ENCODE measurements at places on chromosomes 3 and 15.

DNA sequence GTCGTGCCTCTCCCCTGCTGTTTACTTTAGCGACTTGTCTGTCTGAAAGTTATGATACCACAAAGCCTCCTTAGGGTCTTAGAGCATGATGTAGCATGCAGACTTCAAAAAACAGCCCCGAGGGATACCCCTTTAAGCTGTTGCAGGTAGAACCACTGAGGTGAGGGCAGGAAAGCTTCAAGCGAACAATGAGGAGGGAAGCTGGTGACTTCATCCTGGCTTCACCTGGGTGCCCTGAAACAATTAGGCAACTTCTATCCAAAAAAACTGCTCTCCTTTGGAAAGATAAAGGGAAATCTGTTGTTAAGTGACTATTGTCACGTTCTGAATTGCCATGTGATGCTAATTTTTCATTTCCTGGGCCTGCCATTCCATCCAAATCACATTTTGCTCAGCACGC, 231.6 kb downstream of the SOX2 start:
- H3K27ac ChIP-seq: no peak overlapping the region
- H3K4me1 ChIP-seq: peaks cover 17% of the 10 kb centered on the region
- no peaks in the 10 kb centered on the region for H3K36me3 ChIP-seq
- H3K4me3 ChIP-seq: no peak overlapping the region
- H3K27me3 ChIP-seq: no peaks in the 10 kb centered on the region

DNA sequence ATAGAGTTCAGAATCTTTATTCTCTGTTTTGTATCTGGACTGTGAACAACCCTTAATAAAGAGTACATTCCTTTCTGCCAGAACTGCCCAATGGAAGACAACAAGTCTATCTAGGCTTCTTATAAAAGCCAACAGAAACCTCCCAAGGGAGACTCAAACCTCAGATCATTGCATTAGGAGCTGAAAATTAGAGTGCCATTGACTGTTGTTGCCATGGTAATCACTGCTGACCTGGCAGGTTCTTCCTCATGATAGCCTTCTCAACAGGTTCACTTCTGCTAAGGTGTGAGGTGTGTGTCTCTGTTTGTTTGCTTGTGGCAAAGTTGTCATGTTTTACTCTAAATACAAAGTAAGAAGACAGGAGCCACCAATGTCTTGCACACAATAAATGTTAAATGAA, 79.2 kb downstream of the TMEM108 start:
- no peak for DNase-seq
- H3K4me1 ChIP-seq: no peaks in the 10 kb centered on the region
- H3K36me3 ChIP-seq: no peaks in the 10 kb centered on the region
- no peaks in the 10 kb centered on the region for H3K27me3 ChIP-seq
- H3K27ac ChIP-seq: no peak overlapping the region
- H3K4me3 ChIP-seq: no peak overlapping the region

DNA sequence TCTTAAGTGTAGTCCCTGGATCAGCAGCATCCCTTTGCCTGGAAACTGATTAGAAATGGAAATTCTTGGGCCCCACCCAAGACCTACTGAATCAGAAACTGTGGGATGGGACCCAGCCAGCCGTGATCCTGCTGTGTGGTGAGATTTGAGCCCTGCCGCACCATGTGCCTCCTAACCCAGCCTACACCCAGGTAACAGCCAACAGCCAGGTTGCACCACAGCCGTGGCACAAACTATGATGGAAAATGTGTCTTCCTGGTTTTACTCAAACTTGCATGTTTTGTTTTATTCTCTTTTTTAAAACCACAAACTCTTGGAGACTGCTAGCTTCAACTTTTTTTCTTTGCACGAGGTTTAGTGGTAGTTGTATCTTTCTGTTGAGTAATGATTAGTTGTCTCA, 2.6 kb downstream of the LIMD1 start:
- no peaks in the 10 kb centered on the region for H3K27me3 ChIP-seq
- peaks cover 46% of the 10 kb centered on the region for H3K4me1 ChIP-seq
- no peak for DNase-seq
- H3K4me3 ChIP-seq: no peak overlapping the region

DNA sequence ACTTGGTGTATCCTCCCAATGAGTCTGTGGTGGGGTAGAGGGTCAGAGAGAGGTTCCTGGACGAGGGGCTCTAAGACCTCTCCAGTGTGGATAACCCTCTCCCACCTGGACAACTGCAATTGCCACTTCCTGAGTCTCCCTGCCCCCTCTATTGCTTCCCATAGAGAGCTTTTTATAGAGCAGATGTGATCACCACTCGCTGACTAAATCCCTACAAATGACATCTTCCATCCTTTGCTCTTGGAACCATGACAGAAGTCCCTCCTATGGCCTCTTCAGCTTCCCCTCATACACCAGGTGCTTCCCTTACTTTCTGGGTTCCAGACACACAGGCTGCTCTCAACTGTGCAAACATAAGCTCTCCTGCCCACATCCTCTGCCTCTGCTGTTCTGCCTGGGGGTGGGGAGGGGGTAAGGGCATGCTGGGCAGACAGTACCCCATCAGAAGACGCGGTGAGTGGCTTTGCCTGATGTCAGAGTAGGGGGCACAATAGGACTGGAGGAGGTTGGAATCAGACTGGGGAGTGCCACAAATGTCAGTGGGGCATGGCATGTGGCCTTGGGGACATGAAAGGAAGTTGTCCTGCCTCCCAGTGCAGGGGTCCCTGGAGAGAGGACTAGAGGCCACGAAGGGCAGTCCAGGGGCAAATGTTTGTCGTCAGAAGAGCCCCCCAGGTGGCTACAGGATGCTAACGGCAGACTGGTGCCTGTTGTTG, 15.2 kb downstream of the ITIH3 start:
- H3K4me3 ChIP-seq: no peak overlapping the region
- DNase-seq: no peak
- H3K27me3 ChIP-seq: no peaks in the 10 kb centered on the region
- no peaks in the 10 kb centered on the region for H3K4me1 ChIP-seq
- H3K27ac ChIP-seq: no peak overlapping the region
- H3K36me3 ChIP-seq: no peaks in the 10 kb centered on the region

GRCh38 chr15:37995461-37996347, 61.3 kb downstream of the TMCO5A start:
- H3K27ac ChIP-seq: no peak overlapping the region
- no peaks in the 10 kb centered on the region for H3K4me1 ChIP-seq
- no peaks in the 10 kb centered on the region for H3K27me3 ChIP-seq
- no peaks in the 10 kb centered on the region for H3K36me3 ChIP-seq
- peak; percentile 84 for DNase-seq

DNA sequence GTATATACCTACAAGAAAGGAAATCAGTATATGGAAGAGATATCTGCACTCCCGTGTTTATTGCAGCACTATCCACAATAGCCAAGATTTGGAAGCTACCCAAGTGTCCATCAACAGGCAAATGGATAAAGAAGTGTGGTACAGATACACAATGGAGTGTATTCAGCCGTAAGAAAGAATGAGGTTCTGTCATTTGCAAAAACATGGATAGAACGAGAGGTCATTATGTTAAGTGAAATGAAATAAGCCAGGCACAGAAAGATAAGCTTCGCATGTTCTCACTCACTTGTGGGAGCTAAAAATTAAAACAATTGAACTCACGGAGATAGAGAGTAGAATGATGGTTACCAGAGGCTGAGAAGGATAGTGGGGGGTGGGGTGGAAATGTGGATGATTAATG, 53.1 kb downstream of the FAM81A start:
- no peaks in the 10 kb centered on the region for H3K36me3 ChIP-seq
- DNase-seq: no peak
- no peak overlapping the region for H3K4me3 ChIP-seq
- no peaks in the 10 kb centered on the region for H3K4me1 ChIP-seq
- H3K27me3 ChIP-seq: no peaks in the 10 kb centered on the region
- H3K27ac ChIP-seq: no peak overlapping the region

DNA sequence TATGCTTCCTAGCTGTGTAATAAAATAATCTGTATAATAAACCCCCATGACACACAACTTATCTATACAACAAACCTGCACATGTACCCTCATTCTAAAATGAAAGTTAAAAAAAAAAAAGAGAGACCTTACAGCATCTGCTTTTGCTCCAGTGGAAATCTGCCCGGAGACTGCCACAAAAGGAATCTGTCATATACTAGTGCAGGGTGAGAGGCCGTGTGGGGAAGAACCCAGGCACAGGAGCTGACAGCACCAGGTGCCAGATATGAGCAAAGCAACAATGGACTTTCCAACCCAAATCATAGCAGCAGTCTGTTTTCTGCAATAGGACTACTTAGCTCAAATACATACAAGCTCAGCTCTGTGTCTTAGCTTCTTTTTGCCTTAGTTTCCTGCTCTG, 346.5 kb downstream of the ROBO1 start:
- DNase-seq: no peak
- H3K4me1 ChIP-seq: no peaks in the 10 kb centered on the region
- no peaks in the 10 kb centered on the region for H3K36me3 ChIP-seq
- H3K27ac ChIP-seq: no peak overlapping the region
- H3K27me3 ChIP-seq: no peaks in the 10 kb centered on the region

GRCh38 chr15:68930268-68931022, at the start of gene SPESP1:
TSS of gene SPESP1 (plus strand) at chr15:68930525. CDS start at chr15:68930654, 129 bp downstream.
- H3K27ac ChIP-seq: no peak within 1 kb of the TSS
- DNase-seq: no peak
- H3K4me1 ChIP-seq: peaks cover 3% of the 10 kb centered on the region
- no peaks in the 10 kb centered on the region for H3K36me3 ChIP-seq
- H3K27me3 ChIP-seq: no peaks in the 10 kb centered on the region

GRCh38 chr3:196159952-196160804, 51.0 kb downstream of the ZDHHC19 start:
- no peak overlapping the region for H3K27ac ChIP-seq
- H3K4me3 ChIP-seq: no peak overlapping the region
- peak; percentile 49 for DNase-seq
- H3K36me3 ChIP-seq: no peaks in the 10 kb centered on the region
- H3K4me1 ChIP-seq: no peaks in the 10 kb centered on the region

- H3K27ac ChIP-seq: no peak overlapping the region
- H3K27me3 ChIP-seq: no peaks in the 10 kb centered on the region
Observed at GRCh38 chr15:98123297-98123696, 162.8 kb downstream of the ARRDC4 start.

GRCh38 chr3:120596116-120596852, at the start of gene NDUFB4:
TSS of gene NDUFB4 (plus strand) at chr3:120596336. CDS start at chr3:120596360, 24 bp downstream.
- peak within 1 kb of the TSS; percentile 92 for H3K4me3 ChIP-seq
- H3K4me1 ChIP-seq: peaks cover 16% of the 10 kb centered on the region
- H3K27me3 ChIP-seq: no peaks in the 10 kb centered on the region
- DNase-seq: peak; percentile 99
- H3K36me3 ChIP-seq: peaks cover 26% of the 10 kb centered on the region
- H3K27ac ChIP-seq: peak within 1 kb of the TSS; percentile 62

GRCh38 chr3:12286927-12287726, 1.7 kb upstream of the PPARG start:
- no peaks in the 10 kb centered on the region for H3K27me3 ChIP-seq
- no peak for DNase-seq
- H3K27ac ChIP-seq: no peak overlapping the region
- H3K36me3 ChIP-seq: no peaks in the 10 kb centered on the region
- H3K4me1 ChIP-seq: no peaks in the 10 kb centered on the region

DNA sequence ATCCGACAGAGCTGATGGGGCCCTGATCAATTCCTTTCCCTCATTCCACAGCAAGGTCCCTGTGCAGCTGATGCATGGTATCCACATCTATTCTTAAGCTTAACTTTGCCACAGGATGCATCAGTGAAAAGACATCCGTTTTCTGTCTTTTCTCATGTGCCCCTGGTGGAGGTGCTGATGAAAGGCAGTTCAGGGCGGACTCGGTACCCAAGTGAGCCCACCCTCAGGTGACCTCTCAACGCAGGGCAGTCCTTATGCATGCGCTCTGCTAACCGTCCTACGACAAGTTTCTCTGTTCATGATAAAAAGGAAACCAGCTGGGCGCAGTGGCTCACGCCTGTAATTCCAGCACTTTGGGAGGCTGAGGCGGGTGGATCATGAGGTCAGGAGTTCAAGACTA, 251.4 kb downstream of the ADAMTS17 start:
- H3K4me1 ChIP-seq: no peaks in the 10 kb centered on the region
- no peaks in the 10 kb centered on the region for H3K36me3 ChIP-seq
- H3K27me3 ChIP-seq: no peaks in the 10 kb centered on the region
- DNase-seq: no peak
- H3K4me3 ChIP-seq: no peak overlapping the region

- H3K4me3 ChIP-seq: no peak overlapping the region
- no peaks in the 10 kb centered on the region for H3K27me3 ChIP-seq
- H3K27ac ChIP-seq: no peak overlapping the region
- H3K4me1 ChIP-seq: no peaks in the 10 kb centered on the region
- H3K36me3 ChIP-seq: no peaks in the 10 kb centered on the region
Observed at GRCh38 chr3:9079676-9080075, 116.4 kb upstream of the RAD18 start.

DNA sequence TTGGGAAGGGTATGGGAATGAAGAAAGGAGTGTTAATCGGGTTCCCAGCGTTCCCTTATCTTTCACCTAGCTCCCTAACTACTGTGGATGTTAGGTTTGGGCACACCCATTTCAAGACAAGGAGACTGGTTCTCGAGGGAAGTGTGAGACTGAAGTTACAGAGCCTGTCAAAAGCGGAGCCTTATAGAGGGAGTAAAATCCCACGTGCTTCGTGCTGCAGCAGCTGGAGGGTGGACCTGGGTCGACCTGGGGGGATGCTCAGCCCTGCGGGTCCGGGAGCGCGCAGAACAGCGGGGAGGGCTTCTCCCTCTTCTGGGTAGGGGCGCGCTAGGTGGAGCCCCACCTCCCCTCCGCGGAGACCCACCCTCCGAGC, 314 bp upstream of the TMED3 start:
- H3K4me1 ChIP-seq: peaks cover 58% of the 10 kb centered on the region
- H3K36me3 ChIP-seq: peaks cover 21% of the 10 kb centered on the region
- peak; percentile 84 for DNase-seq
- peak overlapping the region; percentile 95 for H3K4me3 ChIP-seq
- H3K27ac ChIP-seq: no peak overlapping the region
- H3K27me3 ChIP-seq: no peaks in the 10 kb centered on the region

- no peaks in the 10 kb centered on the region for H3K36me3 ChIP-seq
- no peaks in the 10 kb centered on the region for H3K27me3 ChIP-seq
- H3K27ac ChIP-seq: no peak overlapping the region
- no peak for DNase-seq
- no peak overlapping the region for H3K4me3 ChIP-seq
- H3K4me1 ChIP-seq: no peaks in the 10 kb centered on the region
Observed at GRCh38 chr3:79285380-79285779, 482.4 kb downstream of the ROBO1 start.

DNA sequence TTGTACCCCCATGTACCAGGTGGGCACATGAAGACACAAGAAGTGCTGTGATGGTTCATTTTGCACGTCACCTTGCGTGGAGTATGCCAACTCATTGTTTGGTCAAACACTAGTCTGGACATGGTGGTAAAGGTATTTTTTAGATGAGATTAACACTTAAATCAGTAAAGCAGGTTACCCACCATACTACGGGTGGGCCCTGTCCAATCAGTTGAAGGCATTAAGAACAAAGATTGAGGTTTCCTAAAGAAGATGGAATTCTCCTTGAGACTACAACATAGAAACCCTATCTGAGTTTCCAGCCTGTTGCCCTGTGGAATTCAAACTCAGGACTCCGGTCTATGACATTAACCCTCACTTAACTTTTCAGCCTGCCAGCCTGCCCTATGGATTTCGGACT, 118.4 kb downstream of the RPLP1 start:
- H3K4me3 ChIP-seq: no peak overlapping the region
- no peaks in the 10 kb centered on the region for H3K27me3 ChIP-seq
- no peak for DNase-seq
